H9 (cell line): ENCODE measurements at places on chromosomes 6 and 20. TPM values are rescaled to one million over a fixed set of nuclear protein-coding genes. Genes with fewer than 3 reads are reported as not detected.

Gene ERVFRD-1
- not detected in 2 replicates for total RNA-seq

- peaks cover 3% of the 10 kb centered on the region; the same call in 1 of the 2 replicates for H3K4me1 ChIP-seq
- DNase-seq, result no peak
- no peak overlapping the region for H3K27ac ChIP-seq
- H3K27me3 ChIP-seq, result no peaks in the 10 kb centered on the region; the same call in 1 of the 2 replicates
Observed at GRCh38 chr6:130788954-130789353, 38.3 kb upstream of the SMLR1 start.

Gene PRND
- total RNA-seq, result 0.04 TPM in 1 of 2 replicates, not detected in the other

DNA sequence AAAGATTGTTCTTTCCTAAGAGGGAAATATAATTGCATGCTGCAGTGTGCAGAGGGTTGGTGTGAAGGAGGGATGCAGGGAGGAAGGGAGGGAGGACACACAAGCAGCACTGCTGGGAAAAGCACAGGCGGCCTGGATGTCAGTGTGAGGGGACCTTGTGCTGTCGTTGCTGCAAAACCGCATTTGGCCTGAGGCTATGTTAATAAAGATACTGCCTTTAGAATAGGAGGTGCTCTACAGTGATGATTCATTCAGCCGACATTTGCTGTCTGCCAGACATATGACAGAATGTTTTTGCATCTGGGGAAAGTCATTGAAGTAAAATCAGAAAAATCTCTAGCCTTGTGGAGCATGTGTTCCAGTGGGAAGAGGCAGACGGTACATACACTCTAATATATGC, 50.5 kb upstream of the TRIM26 start:
- no peak for DNase-seq
- H3K4me1 ChIP-seq, result no peaks in the 10 kb centered on the region; the same call in 1 of the 2 replicates
- H3K27me3 ChIP-seq, result peaks cover 6% of the 10 kb centered on the region; the same call in 1 of the 2 replicates
- no peak overlapping the region for H3K27ac ChIP-seq

Gene MROH8
- 0.79 and 0.90 TPM in 2 replicates for total RNA-seq

Gene SLC35D3
- total RNA-seq, result 0.17 and 0.57 TPM in 2 replicates

Gene MYMX
- total RNA-seq, result 1.1 and 1.8 TPM in 2 replicates

Gene SDC4
- total RNA-seq, result 50.7 and 54.3 TPM in 2 replicates

- H3K27me3 ChIP-seq, result no peaks in the 10 kb centered on the region
- no peaks in the 10 kb centered on the region for H3K36me3 ChIP-seq
- H3K4me3 ChIP-seq, result no peak overlapping the region
Observed at GRCh38 chr20:41261790-41262717, 55.5 kb downstream of the ZHX3 start.

- peaks cover 13% of the 10 kb centered on the region for H3K36me3 ChIP-seq
- peaks cover 3% of the 10 kb centered on the region; the same call in 1 of the 2 replicates for H3K4me1 ChIP-seq
- no peak overlapping the region for H3K4me3 ChIP-seq
- H3K27me3 ChIP-seq, result no peaks in the 10 kb centered on the region
Observed at GRCh38 chr6:80223743-80224212, 117.3 kb downstream of the BCKDHB start.

DNA sequence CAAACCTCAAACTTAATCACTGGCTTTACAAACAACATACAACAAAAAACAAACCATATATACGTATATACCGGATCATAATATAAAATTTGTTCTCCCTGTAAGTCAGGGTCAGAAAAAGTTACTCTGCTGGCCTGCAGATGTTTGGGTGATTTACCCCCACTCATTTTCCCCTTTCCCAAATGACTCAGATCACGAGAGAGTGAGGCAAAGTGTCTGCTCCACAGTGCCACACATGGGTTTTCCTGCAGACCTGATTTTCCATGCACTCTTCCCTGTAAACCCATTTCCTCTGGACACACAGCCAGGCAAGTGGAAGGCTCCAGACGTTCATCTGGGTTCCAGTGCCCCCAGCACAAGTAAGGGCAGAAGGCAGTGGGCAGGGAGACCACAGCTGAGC, 23.5 kb downstream of the GFOD1 start:
- no peak overlapping the region for H3K27ac ChIP-seq
- H3K4me3 ChIP-seq, result no peak overlapping the region
- no peaks in the 10 kb centered on the region for H3K27me3 ChIP-seq
- peaks cover 18% of the 10 kb centered on the region for H3K4me1 ChIP-seq

Gene DEFB119
- total RNA-seq, result not detected in 2 replicates

- no peaks in the 10 kb centered on the region for H3K27me3 ChIP-seq
- no peak overlapping the region for H3K27ac ChIP-seq
- H3K36me3 ChIP-seq, result no peaks in the 10 kb centered on the region
- DNase-seq, result no peak
- H3K4me1 ChIP-seq, result no peaks in the 10 kb centered on the region
Observed at GRCh38 chr20:58470336-58471192, 44.6 kb downstream of the APCDD1L start.

DNA sequence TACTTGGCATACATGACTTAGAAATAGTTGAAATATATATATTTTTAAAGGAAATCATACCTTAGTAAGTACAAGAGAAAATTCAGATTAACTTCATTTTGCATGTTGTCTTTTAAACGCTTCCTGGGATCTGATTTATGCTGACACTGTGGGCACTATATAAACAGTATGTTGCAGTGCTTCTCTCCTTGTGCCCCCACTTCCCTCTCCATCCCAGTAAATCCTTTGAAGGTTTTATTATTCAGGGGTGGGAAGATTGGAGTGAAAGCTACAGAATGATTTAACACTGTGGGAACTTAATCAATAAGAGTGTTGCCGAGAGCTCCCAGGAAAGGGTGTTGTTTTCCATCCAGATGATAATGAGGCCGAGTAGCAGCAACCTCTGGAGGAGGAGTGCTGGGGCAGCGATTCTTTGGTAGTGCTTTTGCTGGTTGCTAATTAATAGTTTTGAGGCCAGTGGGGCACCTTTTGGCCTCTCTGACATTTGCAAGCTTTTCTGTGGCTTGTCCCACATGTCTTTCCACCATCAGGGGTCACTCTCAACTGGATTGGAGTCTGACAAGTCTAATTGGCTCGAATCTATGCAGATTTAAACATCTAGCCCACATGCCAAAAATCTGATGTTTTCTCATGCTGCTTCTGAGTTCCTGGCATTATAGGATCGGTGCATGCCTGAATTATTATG, 183.0 kb upstream of the MMS22L start:
- H3K4me1 ChIP-seq, result no peaks in the 10 kb centered on the region; the same call in 1 of the 2 replicates
- peak; percentile 36 for DNase-seq
- no peaks in the 10 kb centered on the region for H3K27me3 ChIP-seq
- no peak overlapping the region for H3K4me3 ChIP-seq
- H3K27ac ChIP-seq, result no peak overlapping the region

GRCh38 chr6:117270055-117270842, 4.9 kb downstream of the VGLL2 start:
- H3K4me3 ChIP-seq, result peak overlapping the region; percentile 73
- no peak overlapping the region for H3K27ac ChIP-seq
- no peaks in the 10 kb centered on the region for H3K36me3 ChIP-seq

DNA sequence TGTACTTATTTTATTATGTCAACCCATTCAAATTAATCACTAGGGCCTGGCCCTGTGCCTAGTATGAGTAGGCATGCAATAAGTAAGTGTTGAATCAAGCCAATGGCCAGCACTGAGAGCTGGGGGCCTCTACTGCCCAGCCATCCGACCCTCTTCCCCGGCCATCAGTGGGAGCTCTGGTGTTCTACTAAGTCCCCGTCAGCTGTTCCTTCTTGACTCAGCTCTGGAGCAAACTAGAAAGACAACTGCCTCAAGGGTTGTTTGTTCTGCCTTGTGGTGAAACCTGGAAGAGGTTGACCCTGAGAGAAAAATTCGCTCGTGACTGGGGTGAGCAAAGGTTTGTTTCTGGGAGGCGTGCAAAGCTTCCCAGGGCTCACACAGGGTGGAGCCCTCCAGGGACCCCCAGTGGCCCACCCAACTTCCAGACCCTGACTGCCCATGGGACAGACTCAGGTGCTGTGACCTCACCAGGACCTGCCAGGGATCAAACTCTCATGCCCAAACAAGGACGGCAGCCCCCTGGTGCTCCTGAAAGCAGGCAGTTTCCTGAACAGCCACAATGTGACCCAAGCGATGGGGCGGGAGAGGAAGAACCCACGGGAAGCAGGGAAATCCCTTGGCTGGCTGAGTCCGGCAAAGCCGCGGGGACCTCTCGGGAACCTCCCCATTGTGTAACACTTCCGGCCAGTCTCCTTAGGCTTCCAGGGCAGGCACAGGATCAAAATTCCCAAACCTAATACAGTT, 50.4 kb downstream of the BANF2 start:
- H3K4me3 ChIP-seq, result no peak overlapping the region
- no peaks in the 10 kb centered on the region for H3K36me3 ChIP-seq
- no peak for DNase-seq
- peaks cover 3% of the 10 kb centered on the region; the same call in 1 of the 2 replicates for H3K4me1 ChIP-seq
- H3K27me3 ChIP-seq, result no peaks in the 10 kb centered on the region
- no peak overlapping the region for H3K27ac ChIP-seq

Gene KCNS1
- total RNA-seq, result 0.98 and 0.99 TPM in 2 replicates

- no peaks in the 10 kb centered on the region for H3K36me3 ChIP-seq
- H3K4me3 ChIP-seq, result no peak overlapping the region
- H3K27ac ChIP-seq, result no peak overlapping the region
- no peaks in the 10 kb centered on the region for H3K27me3 ChIP-seq
- no peaks in the 10 kb centered on the region for H3K4me1 ChIP-seq
Observed at GRCh38 chr6:136188486-136188885, 61.6 kb downstream of the MTFR2 start.

GRCh38 chr6:118780668-118781067, 113.3 kb upstream of the ASF1A start:
- H3K27me3 ChIP-seq, result no peaks in the 10 kb centered on the region
- no peak for DNase-seq
- H3K36me3 ChIP-seq, result no peaks in the 10 kb centered on the region
- H3K27ac ChIP-seq, result no peak overlapping the region
- no peaks in the 10 kb centered on the region for H3K4me1 ChIP-seq

Gene SCRT2
- not detected in 2 replicates for total RNA-seq

DNA sequence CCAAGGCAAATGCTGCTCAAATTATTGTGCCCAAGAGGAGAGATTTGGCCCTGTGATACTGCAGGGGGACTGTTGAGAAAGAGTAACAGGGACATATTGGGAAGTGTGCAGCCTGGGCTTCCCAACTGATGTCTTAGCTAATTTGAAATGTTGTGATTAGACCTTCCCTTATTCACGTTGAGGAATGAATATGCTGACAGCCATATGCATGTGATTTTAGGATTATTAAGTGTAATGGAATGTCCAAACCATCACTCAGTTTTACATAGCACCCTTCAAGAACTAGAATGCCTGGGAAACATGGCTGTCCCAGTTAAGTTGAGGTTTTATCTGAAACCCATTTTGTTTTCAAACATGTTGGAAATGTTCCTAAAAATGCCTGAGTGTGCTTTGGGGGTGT, 81.4 kb downstream of the CARMIL1 start:
- no peak for DNase-seq
- no peaks in the 10 kb centered on the region for H3K36me3 ChIP-seq
- H3K4me1 ChIP-seq, result peaks cover 6% of the 10 kb centered on the region; the same call in 1 of the 2 replicates

DNA sequence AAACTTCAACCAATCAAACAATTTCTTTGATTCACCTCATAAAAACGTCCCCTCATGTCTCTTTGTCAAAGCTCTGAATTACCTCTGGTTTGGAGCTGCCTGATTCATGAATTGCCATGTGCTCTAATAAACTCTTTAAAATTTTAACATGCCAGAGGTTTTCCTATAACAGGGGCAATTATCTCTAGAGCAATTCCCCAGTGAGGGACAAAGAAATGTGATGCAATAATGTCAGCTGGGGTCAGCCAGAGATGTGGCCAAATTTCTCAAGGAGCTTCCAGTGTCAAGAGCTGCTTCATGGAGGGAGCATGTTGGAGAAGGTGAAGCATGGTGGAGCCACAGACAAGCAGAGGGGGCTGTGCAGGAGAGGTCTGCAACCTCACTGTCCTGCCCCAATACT, 38.7 kb upstream of the RFPL4B start:
- no peak for DNase-seq
- no peak overlapping the region for H3K27ac ChIP-seq
- no peaks in the 10 kb centered on the region for H3K27me3 ChIP-seq
- no peaks in the 10 kb centered on the region for H3K4me1 ChIP-seq
- H3K4me3 ChIP-seq, result no peak overlapping the region

Gene C6orf15
- not detected in 2 replicates for total RNA-seq

Gene SLC26A8
- 0.09 and 0.55 TPM in 2 replicates for total RNA-seq

DNA sequence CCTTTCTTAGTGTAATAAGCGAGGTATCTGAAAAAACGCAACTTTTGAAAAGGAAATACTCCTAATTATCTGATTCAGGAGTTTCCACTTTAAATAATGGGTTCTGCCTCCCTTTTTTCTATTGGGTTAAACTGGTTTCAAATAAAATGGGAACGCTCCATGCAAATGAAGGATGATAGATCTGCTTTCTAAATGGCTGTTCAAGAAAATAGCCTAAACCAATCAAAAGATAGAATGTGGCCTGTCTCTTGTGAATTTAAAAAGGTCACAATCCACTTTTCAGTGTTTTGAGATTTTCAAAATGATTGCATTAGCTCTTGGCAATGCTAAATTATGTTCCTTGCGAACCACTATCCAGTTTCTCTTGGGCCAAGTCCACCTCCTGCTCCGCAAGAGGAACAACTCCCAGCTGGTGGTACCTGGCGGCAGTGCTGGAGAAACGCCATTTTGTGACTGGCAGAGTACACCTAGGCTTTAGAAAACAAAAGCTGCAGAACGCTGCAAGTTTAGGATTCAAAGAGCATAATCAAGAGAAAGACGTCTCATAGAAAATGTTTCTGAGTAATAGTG, 56.7 kb downstream of the TRIM38 start:
- peak overlapping the region; percentile 41 for H3K27ac ChIP-seq
- no peak overlapping the region for H3K4me3 ChIP-seq
- DNase-seq, result no peak
- H3K27me3 ChIP-seq, result no peaks in the 10 kb centered on the region

Gene UCKL1
- total RNA-seq, result 35.6 and 40.9 TPM in 2 replicates

- no peaks in the 10 kb centered on the region; the same call in 1 of the 2 replicates for H3K4me1 ChIP-seq
- H3K27me3 ChIP-seq, result no peaks in the 10 kb centered on the region
- no peak overlapping the region for H3K27ac ChIP-seq
- DNase-seq, result no peak
- H3K4me3 ChIP-seq, result no peak overlapping the region
Observed at GRCh38 chr20:23823621-23824324, 2.8 kb downstream of the CST2 start.

Gene THEMIS
- total RNA-seq, result not detected in 2 replicates

GRCh38 chr6:116663308-116663707, 5.3 kb downstream of the ZUP1 start:
- H3K4me1 ChIP-seq, result no peaks in the 10 kb centered on the region
- no peaks in the 10 kb centered on the region for H3K27me3 ChIP-seq
- no peak for DNase-seq
- no peak overlapping the region for H3K4me3 ChIP-seq
- H3K36me3 ChIP-seq, result peaks cover 3% of the 10 kb centered on the region; the same call in 1 of the 3 replicates
- no peak overlapping the region for H3K27ac ChIP-seq

DNA sequence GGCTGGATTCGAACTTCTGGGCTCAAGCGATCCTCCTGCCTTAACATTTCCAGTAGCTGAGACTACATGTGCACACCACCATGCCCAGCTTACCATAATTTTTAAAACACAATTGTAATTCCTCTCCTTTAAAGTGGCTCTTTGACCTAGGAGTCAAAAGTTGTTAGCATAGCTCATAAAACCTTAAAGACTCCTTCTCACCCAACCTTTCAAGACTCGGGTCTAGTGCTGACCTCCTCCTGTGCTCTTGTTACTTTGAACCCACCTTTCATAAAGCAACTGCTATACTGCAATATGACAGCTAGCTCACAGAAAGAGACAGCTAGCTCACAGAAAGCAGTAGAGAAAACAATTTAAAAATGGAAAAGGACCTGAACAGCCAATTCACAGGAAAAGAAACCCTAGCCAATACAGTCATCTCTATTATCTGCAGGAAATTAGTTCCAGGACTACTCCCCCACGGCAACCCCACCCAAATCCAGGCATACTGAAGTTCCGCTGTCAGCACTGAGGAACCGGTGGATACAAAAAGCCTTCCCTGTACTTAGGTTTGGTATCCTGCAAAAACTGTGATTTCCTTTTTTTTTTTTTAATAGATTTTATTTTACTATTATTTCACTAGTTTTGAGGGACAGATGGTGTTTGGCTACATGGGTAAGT, 20.3 kb downstream of the SSR1 start:
- H3K4me3 ChIP-seq, result no peak overlapping the region
- no peak overlapping the region for H3K27ac ChIP-seq
- H3K27me3 ChIP-seq, result no peaks in the 10 kb centered on the region

Gene ULBP3
- 5.6 and 5.8 TPM in 2 replicates for total RNA-seq
